ENCODE measurements at places on chromosomes 6 and 20. TPM values are rescaled to one million over a fixed set of nuclear protein-coding genes. Genes with fewer than 3 reads are reported as not detected.

GRCh38 chr20:37042986-37043972 is 52.5 kb downstream of the RBL1 start:
- DNase-seq = peak; percentile 67

NR2E1 gene
- not detected for total RNA-seq

UBE2J1 gene
- 31.1 TPM for total RNA-seq

PLG gene
- total RNA-seq = 0.32 TPM

GRCh38 chr6:137117581-137117980 is 55.9 kb downstream of the IL22RA2 start:
- no peak for DNase-seq

DNA sequence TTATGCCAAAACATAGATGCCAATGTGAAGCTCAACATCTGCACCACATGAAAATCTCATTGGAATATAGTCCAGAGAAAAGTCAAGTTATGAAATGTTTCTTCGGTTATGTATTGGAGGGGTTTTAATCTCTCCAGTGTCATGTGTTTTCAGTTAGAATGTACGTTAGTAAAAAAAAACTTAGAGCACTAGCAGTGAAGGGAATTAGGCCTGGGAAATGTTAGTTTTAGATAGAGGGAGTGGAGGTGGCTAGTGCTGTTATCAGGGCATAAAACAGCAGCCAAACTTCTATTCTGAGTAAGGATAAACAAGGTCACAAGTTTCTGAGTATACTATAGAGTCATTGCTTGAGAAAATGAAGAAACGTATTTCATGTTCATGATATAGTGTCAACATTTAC is 42.9 kb downstream of the HDGFL1 start:
- DNase-seq = no peak

RNF182 gene
- total RNA-seq = not detected

LINC00237 gene
- total RNA-seq = not detected

IYD gene
- total RNA-seq = not detected

- DNase-seq = peak; percentile 66
Measured at GRCh38 chr6:7138921-7139358, 31.2 kb downstream of the RREB1 start.

GRCh38 chr20:37438464-37439222 is 82.4 kb upstream of the NNAT start:
- DNase-seq = no peak

C20orf144 gene
- 0.27 TPM for total RNA-seq

GRCh38 chr20:8039042-8039441 is 19.5 kb upstream of the TMX4 start:
- no peak for DNase-seq

DNA sequence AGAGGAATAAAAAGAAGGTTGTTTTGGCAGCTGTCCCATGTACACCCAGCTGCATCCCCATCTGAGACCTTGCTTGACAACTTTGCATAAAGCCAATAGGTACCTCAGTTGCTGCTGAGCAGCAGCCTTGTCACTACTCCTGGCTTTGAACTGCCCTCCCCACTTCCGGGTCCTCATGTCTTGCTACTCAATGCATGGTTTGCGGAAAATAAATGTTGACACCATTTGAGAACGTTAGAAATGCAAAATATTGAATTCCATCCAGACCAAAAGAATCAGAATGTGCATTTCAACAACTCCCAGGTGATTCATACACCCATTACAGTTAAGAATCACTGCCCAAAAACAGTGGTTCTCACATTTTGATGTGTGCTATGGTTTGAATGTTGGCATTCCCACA is 32.9 kb downstream of the GPX5 start:
- DNase-seq = no peak

DNA sequence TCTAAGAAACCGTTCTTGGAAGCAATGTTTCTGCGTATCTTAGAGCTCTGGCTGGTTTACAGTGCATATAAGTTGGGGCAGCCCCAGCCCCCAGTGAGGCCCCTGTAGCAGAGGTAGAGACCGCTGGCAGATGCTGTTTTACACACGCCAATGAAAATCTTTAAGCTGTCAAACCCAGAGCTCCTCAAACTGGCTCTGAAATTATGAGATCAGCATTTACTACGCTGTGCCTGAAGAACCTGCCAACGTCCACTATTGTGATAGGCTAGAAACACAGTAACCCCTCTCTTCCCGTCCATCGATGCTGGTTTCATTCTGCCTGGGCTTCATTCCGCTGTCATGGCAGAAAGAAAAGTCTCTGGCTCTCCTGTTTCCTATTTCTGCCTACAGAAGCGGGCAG is 160.6 kb downstream of the SMOC2 start:
- DNase-seq = no peak

HRH3 gene
- not detected for total RNA-seq

- no peak for DNase-seq
Measured at GRCh38 chr6:21147995-21148394, 445.6 kb upstream of the SOX4 start.

DNA sequence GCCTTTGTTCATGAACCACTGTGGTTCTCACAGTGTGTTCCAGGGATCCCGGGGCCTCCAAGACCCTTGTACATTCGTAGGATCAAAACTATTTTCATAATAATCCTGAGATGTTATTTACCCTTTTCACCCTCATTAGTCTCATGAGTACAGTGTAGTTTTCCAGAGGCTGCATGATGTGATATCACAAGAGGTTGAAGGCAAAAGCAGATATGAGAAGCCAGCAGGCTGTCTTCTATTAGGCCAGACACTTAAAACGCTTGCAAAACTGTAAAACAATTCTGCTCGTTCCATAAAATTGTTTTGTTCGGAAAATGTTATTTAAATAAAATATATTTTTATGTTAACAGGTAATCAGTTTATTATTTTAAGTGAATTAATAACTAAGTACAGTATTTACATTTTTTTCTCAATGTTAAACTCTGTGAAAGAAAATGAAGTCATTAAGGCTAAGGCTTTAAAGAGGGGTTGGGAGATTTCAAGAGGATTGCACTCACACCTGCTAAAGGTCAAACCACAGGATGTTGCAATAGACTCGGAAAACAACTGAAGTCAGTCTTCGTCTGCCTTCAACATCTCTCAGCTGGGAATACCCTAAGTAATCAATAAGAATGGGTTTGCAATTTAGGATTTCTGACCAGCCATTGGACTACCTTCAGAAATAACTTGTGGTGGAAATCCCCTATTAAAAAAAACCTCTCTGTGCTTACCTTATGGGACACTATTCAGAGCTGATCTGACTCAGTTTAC is 474.2 kb downstream of the KIF16B start:
- DNase-seq = no peak

DNA sequence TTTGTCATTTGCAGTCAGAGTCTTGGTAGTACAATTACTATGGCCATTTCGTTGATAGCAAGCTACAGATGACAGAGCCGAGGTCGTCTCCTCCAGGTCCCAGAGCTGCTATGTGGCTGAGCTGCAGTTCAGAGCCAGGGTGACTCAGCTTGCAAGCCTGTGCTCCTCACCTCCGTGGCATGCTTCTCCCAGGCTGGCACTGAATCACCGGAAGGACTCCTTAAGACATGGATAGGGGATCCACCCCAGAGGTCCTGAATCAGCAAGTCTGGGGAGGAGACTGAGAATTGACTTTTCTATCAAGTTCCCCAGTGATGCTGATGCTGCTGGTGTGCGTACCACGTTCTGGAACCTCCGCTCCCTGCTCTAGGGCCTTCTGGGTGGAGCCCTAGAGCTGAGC is 291.2 kb downstream of the CDH26 start:
- no peak for DNase-seq

F13A1 gene
- total RNA-seq = 2.0 TPM

DNA sequence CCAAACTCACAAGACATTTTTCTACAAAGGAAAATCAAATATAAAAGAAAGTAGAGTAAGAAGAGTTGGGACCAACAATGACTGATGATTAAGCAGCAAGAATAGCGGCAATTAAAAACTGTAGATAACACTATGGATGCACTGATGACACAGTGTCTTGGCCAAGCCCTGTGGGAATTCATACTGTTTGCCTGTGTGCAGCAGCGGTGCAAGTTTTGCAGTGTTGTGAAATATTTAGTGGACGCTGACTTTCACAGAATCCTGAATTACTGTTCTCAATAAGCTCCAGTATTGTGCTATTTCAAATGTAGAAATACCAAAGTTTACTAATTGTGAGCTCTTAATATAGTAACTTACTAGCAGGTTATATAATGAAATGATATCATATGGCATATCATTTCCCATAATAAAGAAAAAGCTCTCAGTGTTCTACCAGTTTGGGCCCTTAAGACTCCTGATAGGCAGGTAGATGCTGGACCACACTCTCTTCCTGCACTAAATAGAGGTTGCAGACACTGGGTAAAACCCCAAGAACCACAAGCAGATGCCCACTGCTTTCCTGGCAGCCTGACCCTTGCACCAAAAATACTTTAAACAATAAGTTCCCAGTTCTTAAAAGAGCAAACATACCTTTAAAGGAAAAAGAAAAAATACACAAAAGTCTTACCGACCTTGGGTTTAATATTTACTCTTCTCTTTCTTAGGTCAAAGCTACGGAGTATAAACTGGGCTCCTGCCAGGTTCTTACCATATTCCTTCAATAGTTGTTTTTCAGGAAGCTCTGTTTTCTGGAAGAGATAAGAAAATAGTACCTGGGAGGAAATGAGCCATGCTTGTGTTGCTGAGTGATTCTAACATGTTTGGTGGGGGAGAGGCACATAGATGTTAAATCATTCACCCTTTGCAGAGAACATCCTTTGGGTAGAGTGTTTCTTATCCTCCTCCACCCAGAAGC is 41.6 kb downstream of the ANKEF1 start:
- no peak for DNase-seq

DNA sequence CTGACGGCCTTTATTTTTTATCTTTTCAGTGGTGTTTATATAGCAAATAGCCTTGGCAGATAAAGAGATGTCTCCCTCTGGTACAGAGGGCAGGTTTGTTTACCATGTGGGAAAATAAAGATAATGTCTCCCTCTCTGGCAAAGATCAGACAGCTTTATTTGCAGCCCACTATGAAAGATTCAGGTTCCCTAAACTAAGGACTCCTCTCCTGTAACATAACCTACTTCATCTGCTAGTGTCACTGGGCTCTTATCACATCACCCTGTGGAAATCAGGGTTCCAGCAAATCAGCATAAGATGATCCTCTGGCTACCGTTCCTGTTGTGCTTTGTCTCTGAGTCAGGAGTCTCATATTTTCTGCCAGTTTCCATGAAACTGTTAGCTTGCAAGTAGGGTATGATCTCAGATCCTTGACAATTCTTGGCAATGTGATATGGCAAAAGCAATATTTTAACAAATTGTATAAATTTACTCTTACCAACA is 3.1 kb downstream of the FBXL4 start:
- no peak for DNase-seq

DNA sequence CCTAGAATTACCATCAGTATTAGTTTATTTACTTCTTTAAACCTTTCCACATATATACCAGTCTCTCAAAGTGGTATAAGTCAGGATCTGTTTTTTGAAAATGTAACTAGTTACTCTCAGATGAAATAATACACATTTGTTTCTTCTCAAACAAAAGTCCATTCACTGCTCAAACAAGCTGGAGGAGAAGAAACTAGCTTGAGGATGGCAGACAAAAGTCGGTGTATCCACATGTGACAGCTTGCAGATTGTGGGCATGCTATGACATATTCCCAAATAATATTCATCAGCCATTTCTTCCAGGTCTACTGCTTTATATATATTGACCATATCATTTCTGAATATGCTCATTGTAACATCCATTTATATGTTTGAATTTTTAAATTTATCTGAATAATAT is 197.4 kb upstream of the KCNQ5 start:
- DNase-seq = no peak

DNA sequence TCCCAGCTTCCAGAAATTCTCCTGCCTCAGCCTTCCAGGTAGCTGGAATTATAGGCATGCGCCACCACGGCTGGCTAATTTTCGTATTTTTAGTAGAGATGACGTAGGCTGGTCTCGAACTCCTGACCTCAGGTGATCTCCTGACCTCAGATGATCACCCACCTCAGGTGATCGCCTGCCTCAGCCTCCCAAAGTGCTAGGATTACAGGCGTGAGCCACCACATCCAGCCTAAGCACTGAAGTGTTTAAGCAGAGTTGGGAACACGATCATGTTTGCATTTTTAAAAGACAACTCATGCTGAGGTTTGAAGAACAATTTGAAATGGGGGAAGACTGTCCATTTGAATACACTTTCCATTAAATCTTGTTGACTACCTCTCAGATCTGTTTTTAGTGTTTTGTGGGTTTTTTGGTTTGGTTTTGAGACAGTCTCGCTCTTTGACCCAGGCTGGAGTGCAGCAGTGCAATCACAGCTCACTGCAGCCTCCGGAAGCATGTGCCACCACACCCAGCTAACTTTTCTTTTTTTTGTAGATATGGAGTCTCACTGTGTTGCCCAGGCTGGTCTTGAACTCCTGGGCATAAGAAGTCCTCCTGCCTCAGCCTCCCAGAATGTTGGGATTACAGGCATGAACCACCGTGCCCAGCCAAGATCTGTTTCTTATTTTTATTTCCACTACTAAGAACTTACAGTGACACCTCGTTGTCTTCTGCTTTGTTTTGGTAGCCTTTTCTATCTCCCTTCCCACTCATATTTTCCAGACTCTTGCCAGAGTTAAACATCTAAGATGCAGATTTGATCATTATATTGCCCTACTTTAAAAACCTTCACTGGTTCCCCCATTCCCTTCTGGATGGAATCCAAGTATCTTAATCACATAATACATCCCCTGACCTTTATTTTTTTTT is 5.5 kb downstream of the CASP8AP2 start:
- peak; percentile 70 for DNase-seq

- no peak for DNase-seq
Measured at GRCh38 chr6:144548536-144548935, 263.4 kb downstream of the UTRN start.

DNA sequence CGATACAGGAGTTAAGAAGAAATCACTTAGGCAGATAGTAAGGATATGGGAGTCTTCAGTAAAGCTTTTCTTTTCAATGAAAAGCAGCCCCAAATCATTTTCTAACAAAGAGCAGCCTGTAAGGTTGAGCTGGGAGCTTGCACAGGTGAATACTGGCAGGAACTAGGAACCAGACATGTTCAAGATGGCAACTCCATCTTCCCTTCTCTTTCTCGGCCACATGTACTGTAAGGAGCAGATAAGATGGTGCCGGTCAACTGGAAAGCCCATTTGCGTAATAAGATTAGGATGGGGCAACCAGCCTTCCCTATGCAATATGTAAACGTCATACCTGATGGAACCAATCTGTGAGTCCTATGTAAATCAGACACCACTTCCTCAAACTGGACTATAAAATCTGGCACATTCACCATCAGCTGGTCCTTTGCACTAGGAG is 46.2 kb upstream of the RNGTT start:
- no peak for DNase-seq

DNA sequence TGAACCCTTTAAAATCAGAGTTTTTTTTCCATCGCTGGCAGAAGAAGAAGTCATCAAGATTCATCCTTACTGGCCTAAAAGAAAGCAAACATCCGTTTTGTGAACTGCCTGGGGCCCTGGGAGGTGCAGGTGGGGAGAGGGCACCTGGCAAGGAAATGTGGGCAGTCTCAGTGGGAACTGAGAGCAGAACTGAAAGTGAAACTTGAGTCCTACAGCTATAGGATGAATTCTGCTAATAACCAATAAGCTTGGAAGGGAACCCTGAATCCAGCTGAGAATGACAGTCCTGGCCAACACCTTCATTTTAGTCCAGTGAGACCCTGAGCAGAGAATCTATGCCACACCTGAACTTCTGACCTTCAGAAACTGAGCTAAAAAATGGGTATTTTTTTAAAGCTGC is 130.1 kb upstream of the ASCC3 start:
- DNase-seq = peak; percentile 56

All from B cell (primary cell).